ENCODE measurements at places on chromosomes 1 and 21.

DNA sequence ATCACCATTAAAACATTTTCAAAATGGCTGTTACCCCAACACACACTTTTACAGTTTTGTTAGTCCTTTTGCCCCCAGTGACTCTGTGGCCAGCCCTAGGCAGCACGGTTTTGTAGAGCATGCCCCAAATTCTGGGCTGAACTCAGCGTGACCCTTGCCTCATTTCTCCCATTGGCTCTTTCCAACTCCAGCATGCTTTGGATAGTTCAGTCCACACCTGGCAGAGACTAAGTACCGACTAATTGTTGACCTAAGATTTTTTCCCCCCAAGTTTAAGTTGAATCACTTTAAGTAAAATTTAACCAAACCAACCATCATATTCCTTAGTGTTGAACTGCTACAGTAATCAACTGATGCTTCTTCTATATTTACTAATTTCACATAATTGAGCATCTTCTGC, 62.4 kb upstream of the LRRC8B start:
- DNase-seq, result no peak

- no peak for DNase-seq
These were observed 12.2 kb downstream of the EVA1C start for GRCh38 chr21:32424674-32425073.

- no peak for DNase-seq
These were observed 62.6 kb upstream of the CYYR1 start for GRCh38 chr21:26635681-26636080.

GRCh38 chr1:224182057-224182865, 779 bp upstream of the DEGS1 start:
- DNase-seq, result no peak

GRCh38 chr1:199297887-199298286, 659.0 kb downstream of the PTPRC start:
- no peak for DNase-seq

DNA sequence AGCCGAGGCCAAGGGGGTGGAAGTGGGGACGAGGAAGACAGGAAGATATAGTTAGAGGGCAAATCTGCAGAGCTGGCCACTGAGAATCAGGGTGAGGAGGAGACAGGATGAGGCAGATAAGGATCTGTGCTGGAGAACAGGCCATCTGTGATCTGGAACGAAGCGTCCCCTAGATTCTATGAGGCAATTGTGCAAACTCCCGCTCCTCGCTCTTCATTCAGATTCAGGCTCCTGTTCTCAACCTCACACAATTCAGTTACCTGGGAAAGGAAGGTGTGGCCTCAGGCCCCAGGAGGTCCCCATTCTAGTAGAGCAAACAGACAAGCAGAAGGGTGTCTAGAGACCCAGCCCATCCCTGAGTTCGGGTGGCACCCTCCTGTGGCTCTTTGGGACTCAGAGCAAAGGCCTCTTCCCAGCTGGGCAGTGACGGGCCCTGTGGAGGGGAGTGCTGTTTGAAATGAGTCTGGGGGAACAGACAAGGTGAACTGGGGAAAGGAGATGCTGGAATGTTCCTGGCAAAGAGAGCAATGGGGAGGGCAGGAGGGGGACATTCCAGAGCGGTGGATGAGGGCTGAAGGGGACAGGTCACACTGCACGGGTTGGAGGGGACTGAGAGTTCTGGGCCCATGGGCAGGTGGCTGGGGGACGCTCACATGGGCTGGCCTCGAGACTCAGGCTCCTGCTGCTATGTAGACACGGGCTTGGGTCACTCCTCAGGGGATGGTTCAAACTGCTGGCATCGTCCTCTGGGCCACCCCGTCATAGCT, 39.9 kb upstream of the AJAP1 start:
- no peak for DNase-seq

DNA sequence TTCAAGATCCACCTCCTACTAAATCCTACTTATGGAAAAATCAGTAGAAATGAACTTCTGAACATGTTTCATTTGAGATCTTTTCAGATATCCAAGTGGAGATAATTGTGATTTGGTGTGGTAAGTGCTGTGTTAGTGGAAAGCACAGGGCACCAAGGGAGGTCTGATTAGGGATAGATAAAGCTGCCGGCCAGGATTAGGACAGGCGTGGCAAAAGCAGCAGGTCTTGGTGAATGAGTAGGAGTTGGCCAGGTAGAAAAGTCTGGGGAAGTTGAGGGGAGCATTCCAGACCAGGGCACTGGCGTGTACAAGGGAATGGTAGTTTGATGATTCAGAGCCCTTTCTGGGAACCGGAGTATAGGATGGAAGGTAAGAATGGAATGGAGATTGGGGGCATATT, 47.8 kb downstream of the AZIN2 start:
- DNase-seq, result no peak

DNA sequence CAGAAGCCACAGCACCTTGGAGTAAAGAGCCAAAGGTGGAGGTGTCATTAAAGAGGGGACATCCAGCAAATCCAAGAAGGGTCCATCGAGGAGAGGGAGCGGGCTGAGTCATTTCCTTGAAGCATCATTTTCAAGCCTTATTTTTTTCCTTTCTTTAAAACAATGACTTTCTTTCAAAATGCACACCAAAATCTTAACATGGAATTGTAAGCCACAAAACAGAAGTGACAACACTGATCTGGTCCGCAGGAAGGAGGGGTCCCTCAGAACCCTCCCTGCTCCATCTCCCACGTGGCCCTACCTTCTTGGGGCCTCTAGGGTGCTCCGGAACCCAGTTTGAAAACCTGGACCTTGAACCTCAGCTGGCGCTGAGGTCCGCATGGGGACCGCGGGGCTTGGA, 14.8 kb downstream of the DHRS3 start:
- DNase-seq, result no peak

- no peak for DNase-seq
These were observed 511.9 kb downstream of the PTPRC start for GRCh38 chr1:199150756-199151155.

DNA sequence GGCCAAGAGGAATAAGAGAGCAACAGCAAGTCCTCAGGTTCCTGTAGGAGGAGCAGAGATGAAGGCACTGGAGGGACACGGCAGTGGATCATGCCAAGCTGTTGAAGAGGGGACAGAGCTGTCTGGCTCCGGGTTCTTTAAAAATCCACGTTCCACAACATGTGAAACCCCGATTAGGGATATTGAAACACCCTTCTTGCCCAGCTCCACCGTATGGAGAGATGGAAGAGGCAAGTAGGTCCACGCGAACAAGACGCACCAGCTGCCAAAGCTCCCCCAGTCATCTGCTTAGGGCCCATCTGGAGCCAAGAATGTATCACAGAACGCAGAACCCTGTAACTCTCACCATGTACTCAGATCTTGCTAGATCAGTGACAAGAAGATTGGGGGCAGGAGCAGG, 3.9 kb downstream of the C1orf198 start:
- DNase-seq, result no peak

GRCh38 chr1:237975903-237976302, 85.2 kb upstream of the ZP4 start:
- no peak for DNase-seq

GRCh38 chr1:24600551-24600950, 42.6 kb upstream of the SRRM1 start:
- no peak for DNase-seq

DNA sequence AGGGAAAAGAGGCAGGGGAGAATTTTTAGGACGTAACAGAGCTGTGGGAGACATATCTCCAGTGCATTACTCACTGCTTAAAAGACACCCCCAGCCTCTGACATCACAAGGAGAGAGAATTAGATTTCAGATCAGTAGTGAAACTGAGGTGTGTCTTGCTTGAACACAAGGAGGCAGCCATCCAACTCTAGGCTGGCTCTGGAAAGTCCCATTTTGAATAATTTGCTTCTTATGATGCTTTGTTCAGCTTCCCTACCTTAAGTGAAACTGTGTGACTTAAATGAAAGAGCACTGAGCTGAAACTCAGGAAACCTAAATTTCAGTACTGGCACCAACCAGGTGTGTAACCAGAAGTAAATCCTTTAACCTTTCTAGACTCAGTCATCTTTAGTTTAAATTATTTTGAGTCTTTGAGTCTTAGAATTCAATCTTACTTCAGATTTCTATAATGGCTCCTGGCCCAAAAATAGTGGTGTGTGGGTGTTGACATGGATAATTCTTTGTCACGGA, 251.6 kb upstream of the SGIP1 start:
- DNase-seq, result no peak

DNA sequence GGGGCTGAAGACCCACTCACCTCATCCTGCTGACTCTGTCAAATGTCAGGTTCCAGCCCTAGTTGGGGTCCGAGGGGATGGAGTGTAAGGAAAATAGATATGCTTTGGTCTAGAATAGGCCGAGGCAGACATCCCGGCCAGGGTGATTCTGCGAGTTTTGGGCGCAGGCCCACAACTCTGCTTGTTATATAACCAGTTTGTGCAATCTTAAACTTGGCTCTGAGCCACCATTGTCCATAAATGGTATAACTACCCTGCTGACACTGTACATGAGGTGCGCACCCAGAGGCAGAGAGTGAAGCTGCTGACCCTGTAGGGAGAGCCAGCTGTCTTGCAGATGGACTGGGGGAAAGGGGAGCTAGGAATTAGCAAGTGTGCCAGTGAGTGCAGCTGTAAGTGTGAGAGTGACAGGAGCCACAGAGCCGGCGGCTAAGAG, 1388.8 kb downstream of the AMY1C start:
- no peak for DNase-seq

- no peak for DNase-seq
These were observed 51.4 kb downstream of the SLC9A1 start for GRCh38 chr1:27103498-27103897.

DNA sequence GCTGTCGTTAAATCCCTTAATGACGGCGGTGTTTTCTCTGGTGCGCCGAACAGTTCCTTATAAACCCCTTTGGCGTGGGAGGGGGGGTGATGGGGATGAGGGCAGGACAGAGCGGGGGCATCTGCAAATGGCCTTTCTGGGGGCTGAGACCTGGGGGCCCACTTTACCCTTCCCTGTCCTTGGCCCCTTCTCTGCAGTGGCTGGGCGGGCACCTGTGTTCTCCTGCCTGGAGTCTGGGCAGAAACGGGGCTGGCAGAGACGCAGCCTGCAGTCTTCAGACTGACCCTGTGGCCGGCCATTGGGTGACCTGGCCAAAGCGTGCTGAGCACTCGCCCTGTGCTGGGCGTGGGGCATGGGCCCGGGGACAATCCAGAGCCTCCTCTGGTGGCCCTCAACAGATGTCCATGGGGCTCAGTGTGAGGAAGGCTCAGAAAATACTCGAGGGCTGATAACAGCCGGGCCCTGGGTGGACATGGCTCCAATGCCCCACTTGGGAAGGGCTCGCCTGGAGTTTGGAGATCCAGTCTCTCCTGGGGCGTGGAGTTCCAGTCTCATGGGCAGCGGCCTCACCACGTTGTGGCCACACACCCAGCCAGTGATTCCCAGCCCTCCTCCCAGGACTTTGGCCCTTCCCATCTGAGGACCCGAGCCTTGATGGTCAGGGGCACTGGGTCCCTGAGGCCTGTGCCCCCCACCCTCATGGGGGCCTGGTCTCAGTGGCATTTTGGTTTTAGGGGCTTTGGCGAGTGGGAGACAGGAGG, 50.8 kb upstream of the ACTRT2 start:
- DNase-seq, result no peak

DNA sequence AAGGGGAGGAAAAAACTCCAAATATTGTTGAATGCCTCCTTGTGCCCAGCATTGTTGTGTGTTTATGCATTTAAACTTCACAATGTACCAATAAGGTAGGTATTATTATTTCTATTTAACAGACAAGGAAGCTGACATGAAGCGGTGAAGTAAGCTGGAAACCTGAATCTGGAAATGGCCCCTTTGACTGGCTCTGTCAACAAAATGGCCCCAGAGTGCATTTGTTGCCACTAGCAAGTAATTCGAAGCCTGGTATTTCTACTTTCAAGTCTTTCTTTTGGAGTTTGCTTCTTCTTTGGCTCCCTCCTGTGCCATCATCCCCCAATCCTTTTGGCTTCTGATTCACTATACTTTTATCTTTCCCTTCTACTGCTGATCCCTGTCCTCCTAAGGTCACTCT, 23.1 kb downstream of the CRYZL1 start:
- DNase-seq, result no peak

DNA sequence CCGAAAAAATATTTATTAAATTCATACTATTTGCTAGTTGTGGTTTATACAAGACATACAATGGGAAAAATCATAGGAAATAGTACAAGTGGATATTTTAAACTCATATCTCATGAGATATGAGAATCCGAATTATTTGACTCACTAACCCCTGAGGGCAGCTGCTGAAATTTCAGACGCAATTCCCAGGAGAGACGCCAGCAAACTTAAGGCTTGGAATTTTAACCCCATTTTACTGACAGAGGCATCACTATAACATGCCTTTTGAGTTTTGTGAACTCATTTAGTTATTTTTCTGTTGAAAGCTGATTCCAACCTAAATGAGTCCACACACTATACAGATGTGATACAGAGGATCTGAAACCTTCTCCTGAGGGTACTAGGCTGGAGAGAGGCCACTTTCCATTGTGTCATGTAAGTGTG, 5.9 kb upstream of the MROH9 start:
- DNase-seq, result no peak

- no peak for DNase-seq
These were observed 19.1 kb downstream of the TMEM51 start for GRCh38 chr1:15172405-15173259.

DNA sequence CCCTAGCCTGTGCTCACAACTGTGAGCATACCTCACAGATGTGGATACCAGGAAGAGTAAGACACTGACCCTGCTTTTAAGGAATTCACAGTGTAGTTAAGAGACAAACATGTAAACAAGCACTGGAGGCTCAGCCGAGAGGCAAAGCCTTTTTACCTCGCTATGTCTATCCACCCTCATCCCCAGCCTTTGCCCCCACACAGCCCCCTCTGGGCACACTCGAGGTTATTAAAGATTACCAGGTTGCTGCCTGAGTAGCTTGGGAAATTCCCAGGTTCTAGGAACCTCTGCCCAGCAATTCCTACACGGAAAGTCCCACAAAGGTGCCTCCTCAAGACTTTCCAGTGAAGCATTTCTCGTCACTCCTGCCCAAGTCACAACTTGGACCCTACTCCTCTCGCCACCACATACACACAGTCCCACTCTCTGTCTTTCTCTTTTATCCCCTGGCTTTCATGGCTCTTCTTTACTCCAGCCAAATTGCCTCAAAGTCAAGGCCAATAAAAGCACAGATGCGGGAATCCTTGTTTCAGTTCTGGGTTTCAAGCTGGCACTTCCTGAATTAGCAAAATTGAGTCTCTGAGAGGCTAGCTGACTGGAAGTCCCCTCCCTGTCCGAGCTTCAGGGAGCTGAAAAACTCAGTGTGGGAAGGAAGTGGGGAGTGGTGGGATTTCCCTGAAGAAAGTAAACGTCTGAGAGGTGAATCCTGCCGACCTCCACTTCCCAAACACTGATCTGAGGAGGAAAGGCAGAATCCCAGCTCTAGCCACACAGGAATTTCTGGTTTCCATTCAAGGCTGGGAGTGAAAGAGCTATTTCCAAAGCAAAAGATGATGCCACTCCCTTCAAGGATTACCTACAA, 7.6 kb downstream of the DENND2D start:
- no peak for DNase-seq

GRCh38 chr1:26112407-26112775, 767 bp downstream of the PDIK1L start:
- no peak for DNase-seq
